Activated T-helper 1 cell treated with anti-CD3 and anti-CD28 coated beads, Interleukin-12 subunit alpha, Interleukin-12 subunit beta, Interleukin-2, Interleukin-4 antibody, amounts not matched to agents 30 ng/mL and 10 ng/mL and 1 ng/mL, durations not matched to agents 14 hours and 24 hours and 36 hours (primary cell): ENCODE measurements at places on chromosomes 2 and 18.

GRCh38 chr2:145303536-145303935, 783.6 kb upstream of the ZEB2 start:
- H3K27ac ChIP-seq: no peak overlapping the region
- DNase-seq: no peak
- H3K4me3 ChIP-seq: no peak overlapping the region
- no peaks in the 10 kb centered on the region for H3K4me1 ChIP-seq

DNA sequence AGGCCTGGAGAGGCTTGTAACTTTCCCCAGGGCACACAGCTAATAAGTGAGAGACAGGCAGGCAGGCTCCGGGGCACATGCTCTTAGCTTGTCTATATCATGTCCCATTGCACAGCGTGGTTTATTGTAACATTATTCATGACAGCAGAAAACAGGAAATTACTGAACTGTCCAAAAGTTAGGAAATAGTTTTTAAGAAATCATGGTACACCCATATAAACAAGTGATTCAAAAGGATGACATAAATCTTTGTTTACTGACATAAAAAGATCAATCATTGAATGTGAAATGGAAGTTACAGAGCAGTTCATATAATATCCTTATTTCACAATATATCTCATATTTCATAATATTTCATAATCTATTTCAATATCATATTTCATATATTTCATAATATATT, 34.3 kb upstream of the TXNDC2 start:
- no peak overlapping the region for H3K4me3 ChIP-seq
- H3K27me3 ChIP-seq: peaks cover 30% of the 10 kb centered on the region
- no peaks in the 10 kb centered on the region for H3K36me3 ChIP-seq
- no peak overlapping the region for H3K27ac ChIP-seq

GRCh38 chr2:170177950-170178781, at the start of gene MYO3B:
MYO3B (plus strand) TSS chr2:170178147; CDS start chr2:170178288, 141 bp downstream.
- H3K4me3 ChIP-seq: no peak within 1 kb of the TSS
- no peak for DNase-seq
- peaks cover 1% of the 10 kb centered on the region for H3K27me3 ChIP-seq
- no peaks in the 10 kb centered on the region for H3K36me3 ChIP-seq
- no peak within 1 kb of the TSS for H3K27ac ChIP-seq

DNA sequence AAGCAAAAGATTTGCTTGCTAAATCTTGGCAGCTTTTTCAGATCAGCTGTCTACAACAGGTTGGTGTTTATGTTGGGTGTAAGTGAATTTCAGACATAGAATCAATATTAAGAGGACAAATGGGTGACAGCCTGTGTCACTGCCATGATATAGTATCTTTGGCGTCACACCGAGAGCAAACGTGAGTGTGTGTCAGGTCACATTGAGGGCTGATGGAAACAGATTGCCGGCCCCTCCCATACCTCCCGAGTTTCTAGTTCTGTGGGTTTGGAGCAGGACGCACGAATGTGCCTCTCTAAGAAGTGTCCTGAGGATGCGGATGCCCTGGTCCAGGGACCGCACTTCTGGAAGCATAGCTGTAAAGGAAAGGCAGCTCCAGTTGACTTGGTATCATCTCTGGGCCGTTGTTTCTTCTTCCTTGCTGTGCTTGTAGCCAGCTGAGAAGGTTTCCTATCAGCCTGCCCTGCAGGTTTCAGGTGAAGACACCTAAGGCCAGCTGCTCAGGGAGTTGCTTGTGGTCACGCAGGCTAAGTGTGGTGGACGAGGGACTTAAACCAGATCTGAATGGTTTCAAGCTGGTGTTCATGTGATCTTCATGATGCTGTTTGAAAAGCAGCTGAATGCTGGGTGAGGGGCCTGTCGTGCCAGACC, 6.4 kb downstream of the AGAP1 start:
- no peak for DNase-seq
- peaks cover 45% of the 10 kb centered on the region for H3K27me3 ChIP-seq
- no peak overlapping the region for H3K4me3 ChIP-seq
- no peaks in the 10 kb centered on the region for H3K36me3 ChIP-seq
- H3K27ac ChIP-seq: no peak overlapping the region
- peaks cover 17% of the 10 kb centered on the region for H3K4me1 ChIP-seq

GRCh38 chr18:72727776-72728175, 140.0 kb downstream of the NETO1 start:
- no peak overlapping the region for H3K27ac ChIP-seq
- H3K27me3 ChIP-seq: no peaks in the 10 kb centered on the region
- H3K4me1 ChIP-seq: no peaks in the 10 kb centered on the region
- H3K36me3 ChIP-seq: no peaks in the 10 kb centered on the region
- no peak for DNase-seq

- H3K4me1 ChIP-seq: no peaks in the 10 kb centered on the region
- DNase-seq: no peak
- no peaks in the 10 kb centered on the region for H3K36me3 ChIP-seq
- no peak overlapping the region for H3K27ac ChIP-seq
These were observed 143.9 kb upstream of the FN1 start for GRCh38 chr2:215579809-215580208.

DNA sequence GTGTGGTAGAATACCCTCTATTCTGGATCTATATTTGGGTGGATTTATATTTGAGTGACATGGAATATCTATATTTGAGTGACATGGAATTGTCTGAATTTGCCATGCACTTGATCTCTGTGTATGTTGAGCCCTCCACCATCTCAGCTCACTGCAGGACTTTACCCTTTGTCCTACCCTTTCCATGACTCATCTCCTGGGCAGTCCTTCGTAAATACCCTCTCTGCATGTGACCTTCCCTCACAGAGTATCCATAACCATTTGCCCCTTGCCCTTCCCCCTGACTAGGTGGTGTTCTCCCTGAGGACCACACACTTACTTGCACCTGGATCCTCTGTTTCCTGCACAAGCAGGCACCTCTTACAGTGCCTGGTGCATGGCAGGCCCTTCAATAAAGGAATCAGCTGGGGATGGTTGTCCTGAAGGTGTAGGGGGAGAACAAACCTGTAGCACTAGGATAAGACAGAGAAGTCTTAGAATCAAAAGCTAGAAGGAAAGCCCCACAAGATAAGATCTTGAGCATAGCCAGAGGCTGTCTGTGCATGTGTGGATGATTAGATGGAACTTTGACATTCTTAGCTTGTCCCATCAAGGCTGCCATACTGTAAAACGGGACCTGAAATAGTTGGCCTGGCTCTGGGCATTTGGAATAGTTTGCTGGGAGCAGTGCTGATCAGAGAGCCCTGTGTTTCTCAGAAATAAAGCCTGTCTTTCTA, 230.4 kb downstream of the FHOD3 start:
- no peak for DNase-seq
- H3K36me3 ChIP-seq: no peaks in the 10 kb centered on the region
- H3K27me3 ChIP-seq: no peaks in the 10 kb centered on the region
- H3K27ac ChIP-seq: no peak overlapping the region
- H3K4me1 ChIP-seq: no peaks in the 10 kb centered on the region
